ENCODE measurements at places on chromosomes 2 and 18.

- no peak for DNase-seq
Measured at GRCh38 chr2:229591611-229592010, 122.7 kb downstream of the DNER start.

- DNase-seq: peak; percentile 87
Measured at GRCh38 chr2:237590272-237591140, at the start of gene RAB17. Gene RAB17 (minus strand): TSS chr2:237590734. CDS start chr2:237586154, 4,580 bp downstream.

DNA sequence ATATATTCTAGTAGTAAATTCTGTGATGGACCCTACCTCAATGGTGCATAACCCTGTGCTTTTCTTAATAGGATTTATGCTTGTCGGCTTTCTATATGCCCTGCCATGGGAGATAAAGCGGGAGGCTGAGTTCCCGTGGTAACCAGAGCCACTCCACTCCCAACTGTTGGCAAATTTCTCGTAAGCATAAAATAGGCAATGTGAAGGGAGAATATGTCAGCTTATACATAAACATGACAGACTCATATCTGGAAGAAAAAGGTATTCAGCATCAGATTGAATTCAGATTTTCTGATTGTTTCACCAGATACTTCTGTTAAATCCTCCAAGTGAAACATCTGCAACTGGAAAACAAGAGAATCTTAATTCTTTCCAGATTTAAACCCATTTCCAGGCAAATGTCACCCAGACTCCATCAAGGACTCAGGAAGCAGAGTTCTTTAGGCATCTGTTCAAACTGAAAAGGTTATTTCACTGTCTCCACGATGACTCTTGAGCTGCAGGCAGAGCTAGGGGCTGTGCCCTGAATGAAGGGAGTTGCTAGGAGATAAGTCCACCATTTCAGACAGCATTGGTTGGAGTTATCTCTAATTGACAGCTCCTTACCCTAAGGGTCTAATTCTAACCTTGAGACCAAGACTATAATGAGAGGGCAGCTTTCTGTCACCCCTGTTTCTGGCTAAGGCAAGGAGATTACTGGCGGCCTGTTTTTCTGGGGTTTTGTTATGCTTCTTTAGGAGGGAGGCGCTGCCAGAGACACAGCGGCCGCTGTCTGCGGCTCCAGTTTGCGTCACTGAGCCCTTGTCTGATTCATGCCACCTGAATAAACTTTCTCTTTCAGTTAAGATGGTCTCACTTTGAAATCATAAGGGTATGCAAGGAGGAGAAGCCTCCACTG is 381.3 kb downstream of the SOX11 start:
- DNase-seq: no peak

DNA sequence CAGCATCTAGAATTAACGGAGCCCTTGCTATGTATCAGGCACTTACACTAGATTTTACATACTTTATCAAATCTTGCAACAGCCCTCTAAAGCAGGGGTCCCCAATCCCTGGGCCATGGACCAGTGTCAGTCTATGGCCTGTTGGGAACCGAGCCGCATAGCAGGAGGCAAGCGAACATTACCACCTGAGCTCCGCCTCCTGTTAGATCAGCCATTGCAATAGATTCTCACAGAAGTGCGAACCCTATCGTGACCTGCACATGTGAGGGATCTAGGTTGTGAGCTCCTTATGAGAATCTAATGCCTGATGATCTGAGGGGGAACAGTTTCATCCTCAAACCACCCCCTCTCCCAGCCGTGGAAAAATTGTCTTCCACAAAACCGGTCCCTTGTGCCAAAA is 13.4 kb downstream of the DNAJB2 start:
- no peak for DNase-seq

DNA sequence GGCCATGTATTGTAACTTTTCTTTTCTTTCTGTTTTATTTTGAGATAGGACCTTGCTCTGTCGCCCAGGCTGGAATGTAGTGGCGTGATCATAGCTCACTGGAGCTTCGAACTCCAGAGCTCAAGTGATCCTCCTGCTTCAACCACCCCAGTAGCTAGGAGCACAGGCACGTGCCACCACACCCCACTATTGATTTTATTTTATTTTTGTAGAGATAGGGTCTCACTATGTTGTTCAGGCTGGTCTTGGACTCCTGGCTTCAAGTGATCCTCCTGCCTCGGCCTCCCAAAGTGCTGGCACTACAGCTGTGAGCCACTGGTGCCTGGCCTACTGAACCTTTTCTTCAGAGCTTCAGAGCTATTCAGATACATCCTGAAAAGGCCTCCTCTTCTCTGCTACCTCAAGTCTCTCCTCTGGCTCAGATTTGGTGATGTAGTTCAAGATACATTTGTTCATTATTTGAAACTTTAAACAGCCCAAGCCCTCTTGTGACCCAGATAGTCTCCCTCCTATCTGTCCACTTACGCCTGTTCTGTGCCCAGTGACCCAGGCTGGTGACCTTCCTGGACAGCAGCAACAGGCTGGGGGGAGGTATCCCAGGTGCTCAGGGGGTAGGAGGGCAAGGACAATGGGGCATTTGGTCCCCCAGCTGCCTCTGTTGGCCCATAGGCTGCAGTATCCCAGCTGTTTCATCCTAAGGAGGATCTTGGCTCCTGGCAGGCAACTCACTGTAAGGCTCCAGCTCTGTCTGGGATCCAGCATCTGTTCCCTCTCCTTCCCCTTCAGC is 38.6 kb downstream of the LAMA3 start:
- no peak for DNase-seq

DNA sequence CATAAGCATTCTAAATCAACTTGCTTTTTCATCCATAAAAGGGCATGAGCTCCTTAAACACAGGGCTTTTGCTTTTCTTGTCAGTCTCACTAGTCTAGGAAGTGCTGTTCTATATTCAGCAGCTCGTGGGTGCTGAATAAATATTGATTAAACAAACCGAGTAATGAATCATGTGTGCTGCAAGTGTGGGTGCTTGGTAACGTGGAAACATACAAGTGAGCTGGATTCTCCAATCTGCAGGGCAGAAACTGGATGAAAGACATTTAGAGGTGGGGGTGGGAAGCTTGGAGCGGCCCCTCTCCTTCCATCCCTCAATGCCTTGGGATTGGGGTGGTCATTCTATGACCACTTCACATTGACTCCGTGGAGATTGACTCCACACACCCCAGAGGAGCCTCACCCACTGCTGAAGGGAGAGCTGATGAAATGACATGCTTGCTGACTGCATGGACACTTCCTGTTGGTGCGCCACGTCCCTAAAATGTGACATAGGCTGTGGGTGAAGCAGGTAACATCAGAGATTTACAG is 114.6 kb downstream of the DOCK10 start:
- DNase-seq: no peak

DNA sequence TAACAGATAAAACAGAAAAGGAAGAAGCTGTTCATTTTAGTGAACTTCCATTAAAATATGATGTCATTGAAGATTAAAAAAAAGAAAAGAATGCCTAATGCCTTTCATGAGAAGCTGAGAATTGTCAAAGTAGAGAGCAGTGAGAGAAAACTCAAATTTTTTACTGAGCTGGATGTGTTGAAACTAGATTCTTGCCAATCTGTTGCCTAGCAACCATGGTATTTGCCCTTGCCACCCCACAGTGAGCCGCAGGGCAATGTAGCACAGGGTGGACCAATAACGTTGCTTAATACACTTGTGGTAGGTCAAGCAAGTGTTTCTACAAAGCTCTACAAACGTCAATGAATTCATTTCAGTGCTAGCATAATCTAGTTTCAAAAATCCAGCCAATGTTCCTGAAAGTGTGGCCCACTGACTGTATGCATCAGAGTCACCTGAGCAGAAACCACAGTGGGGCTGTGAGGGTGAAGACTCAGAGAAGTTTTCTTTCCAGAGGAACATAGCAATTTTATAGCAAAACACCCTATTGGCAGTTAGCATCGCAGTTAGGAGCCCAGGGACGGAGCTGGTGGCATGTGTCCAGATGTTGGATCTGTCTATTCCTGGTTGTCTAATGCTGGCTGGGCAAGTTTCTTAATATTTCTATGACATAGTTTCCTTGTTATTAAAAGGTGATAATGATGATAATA is 132.2 kb downstream of the DOCK10 start:
- no peak for DNase-seq

- DNase-seq: no peak
Measured at GRCh38 chr18:11859282-11859830, 8.1 kb downstream of the CHMP1B start.

GRCh38 chr2:62471816-62472215 is 34.2 kb downstream of the TMEM17 start:
- DNase-seq: no peak

DNA sequence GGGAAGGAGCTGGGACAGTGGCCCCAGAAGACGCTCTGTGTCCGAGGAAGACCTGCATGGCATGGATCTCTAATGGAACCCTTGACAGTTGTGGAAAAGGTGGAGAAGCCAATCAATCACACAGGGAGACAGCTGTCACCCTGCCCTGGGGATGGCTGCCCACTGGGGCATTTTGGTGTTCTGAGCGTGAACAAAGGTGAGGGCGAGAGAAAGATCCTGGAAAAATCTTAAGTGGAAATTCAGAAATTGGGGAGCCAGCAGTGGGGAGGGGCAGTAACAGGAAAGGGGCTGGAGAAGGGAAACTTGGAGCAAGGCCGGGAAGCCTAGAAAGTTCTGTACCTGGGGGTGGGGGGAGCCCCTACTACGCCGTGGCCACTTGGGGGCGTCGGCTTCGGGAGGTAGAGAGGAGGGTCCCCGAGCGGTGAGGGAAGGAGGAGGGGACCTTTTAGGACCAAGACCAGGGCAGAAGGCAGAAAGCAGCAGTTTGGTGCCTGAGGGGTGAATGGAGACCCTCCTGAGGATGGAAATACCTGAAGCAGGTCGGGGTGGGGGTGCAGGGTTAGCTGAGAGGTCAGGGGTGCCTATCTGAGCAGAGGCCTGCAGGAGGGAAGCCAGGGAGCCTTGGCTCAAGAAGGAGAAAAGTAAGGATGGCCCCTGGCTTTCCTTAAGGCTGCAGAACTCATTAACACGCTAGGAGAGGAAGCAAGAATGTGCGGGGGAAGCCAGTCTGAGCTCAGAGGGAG is 30.0 kb downstream of the NGEF start:
- DNase-seq: peak; percentile 71

- no peak for DNase-seq
Measured at GRCh38 chr2:85723707-85724360, 29.7 kb downstream of the GNLY start.

GRCh38 chr18:52903857-52904256 is 563.9 kb downstream of the DCC start:
- peak; percentile 43 for DNase-seq

DNA sequence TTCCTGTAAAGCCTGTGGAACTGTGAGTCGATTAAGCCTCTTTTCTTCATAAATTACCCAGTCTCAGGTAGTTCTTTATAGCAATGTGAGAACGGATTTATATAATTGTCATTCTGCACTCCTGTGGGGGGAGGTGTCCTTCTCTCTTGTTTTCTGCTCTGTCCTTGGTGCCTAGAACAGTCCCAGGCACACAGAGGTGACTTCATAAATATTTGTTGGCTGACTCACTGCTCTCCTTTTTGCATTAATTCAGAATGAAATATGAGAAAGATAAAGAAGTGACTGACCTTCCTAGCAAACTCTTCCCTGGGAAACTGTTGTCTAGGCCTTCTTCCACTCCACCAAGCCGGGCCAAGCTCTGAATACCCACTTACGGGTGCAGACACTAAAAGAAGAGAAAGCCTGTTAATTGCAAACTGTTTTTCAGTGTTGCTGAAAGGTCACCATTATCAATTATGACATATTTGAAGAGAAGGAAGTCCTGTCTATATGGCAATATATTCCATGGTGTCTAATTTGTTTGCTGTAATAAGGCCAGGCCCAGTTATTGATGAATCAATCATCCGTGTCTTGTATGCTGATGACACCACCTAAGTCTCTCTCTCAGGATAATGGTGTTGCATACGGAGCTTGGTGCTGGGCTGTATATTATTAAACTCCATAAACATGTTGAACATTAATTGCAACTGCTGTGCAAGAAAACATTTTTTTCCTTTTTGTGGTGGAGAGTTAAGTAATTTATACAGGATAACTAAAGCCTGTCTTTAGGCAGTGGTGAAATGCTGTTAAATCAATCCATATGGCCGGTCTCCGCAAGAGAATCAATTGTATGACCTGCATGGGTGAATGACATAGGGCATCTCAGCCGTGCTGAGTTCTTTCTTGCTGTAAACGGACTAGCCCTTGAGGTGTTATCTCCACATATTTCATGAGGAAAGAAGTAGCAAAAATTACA is 567.5 kb downstream of the SLC4A3 start:
- no peak for DNase-seq

DNA sequence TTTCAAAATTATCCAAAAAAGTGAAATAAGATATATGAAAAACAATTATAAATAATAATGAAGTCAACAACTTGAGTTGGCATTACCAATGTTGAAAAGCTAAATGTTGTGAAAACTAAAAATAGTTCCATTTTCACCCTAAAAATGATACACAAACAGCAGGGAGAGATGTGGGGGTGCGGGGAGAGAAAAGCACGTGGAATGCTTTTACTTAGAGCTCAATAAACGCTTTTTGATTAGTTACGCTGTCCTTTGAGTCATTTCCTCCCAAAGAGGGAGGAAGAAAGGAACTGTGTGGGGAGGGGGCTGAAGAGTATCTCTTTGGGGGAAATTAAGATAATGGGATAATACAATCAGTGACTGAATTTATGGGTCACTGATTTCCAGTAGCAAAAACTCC is 29.2 kb downstream of the ZNF521 start:
- no peak for DNase-seq

DNA sequence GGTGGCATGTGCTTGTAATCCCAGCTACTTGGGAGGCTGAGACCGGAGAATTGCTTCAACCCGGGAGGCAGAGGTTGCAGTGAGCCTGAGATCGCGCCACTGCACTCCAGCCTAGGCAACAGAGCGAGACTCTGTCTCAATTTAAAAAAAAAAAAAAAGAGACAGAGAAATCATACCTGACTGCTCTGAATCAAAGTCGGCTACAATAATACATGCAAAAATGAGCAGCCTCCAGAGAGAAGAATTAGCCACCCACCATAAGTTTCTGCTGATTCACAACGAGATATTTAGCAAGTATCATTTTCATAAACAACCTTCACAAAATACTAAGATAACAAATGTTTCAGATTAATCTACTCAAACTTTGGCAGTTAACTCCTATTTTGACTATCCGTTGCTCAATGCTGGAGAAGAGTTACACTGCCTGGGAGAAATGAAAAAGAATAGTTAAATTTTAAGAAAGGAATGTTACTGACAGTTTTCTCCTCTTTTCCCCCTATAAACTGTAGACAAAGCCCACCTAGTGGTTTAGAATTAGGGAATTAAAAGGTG is 1.5 kb downstream of the OSBPL1A start:
- DNase-seq: no peak

DNA sequence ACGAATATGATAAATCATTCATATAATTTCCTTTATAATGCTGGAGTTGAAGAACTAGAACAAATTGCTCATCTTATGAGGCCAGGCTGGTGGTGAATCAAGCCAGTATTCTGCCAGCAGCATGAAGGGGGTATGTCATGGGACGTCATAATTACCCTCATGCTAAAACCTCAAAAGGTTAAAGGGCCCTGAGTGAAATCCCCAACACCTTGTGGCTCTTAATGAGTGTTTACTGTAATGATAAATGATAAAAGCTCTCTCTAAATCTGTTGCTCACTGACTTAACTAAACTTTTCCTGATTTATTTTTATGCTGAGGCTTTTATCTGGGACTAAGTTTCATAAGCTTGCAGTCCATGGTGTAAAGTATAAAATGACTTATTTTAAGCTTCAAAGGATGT is 18.3 kb upstream of the NEDD4L start:
- no peak for DNase-seq

- DNase-seq: no peak
Measured at GRCh38 chr18:22846088-22846683, 86.9 kb upstream of the RBBP8 start.

- DNase-seq: no peak
Measured at GRCh38 chr18:48290162-48290926, 118.8 kb downstream of the ZBTB7C start.
